Activated T-cell treated with anti-CD3 and anti-CD28 coated beads for 24 hours (primary cell): ENCODE measurements at places on chromosomes 12 and 14.

DNA sequence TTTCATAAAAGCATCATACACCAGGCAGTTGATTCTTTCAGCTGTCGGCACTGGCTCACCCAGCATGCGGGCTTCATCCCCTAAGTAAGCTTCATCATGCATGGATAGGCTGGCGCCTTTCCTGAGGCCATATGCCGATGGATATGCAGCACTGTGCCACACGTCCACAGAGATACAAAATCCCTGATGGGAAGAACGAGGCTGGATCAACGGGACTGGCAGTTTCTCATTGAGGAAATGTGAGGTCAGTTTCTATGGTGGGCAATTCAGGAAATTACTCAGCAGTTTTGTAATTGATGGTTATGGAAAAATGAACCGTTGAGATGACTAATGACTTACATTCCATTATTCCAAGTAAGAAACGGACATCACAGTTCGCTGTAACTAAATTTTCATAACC is 453.8 kb downstream of the TMEM121 start:
- no peak for DNase-seq

DNA sequence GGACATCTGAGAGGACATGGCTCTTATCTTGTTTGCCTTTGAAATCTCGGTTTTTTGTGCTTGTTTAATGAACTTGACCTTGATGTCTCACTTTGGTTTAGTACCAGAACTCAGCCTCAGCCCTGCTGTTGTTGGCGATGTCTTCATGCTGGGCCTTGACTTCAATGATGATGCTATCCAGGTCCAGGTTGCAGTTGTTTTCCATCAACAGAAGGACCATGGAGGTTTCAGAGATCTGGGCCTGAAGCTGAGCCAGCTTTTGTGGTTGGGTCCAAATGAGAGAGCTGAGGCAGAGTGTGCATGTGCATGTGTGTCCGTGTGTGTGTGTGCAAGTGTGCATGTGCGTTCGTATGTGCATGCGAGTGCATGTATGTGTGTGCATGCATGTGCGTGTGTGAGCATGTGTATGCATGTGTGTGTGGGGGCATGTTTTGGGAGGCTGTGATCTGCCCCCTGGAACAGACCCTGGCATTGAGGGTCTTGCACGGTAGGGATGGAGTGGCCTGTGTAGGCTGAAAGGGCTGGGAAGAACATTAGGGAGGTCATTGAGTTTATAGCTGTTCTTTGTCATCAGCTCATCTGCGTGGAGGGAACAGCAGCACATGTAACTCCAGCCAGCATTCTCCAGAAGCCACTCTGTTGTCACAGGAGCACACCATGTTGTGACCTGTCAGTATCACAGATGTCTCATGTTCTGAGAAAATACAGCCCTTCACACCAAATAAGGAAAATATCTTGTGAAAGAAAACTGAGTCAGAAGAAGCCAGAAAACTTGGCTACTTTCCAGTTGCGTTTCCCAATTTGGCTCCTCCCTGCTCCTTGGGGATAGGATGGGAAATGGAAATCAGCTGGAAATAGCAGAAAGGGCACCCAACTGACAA is 10.0 kb upstream of the KRT82 start:
- no peak for DNase-seq

DNA sequence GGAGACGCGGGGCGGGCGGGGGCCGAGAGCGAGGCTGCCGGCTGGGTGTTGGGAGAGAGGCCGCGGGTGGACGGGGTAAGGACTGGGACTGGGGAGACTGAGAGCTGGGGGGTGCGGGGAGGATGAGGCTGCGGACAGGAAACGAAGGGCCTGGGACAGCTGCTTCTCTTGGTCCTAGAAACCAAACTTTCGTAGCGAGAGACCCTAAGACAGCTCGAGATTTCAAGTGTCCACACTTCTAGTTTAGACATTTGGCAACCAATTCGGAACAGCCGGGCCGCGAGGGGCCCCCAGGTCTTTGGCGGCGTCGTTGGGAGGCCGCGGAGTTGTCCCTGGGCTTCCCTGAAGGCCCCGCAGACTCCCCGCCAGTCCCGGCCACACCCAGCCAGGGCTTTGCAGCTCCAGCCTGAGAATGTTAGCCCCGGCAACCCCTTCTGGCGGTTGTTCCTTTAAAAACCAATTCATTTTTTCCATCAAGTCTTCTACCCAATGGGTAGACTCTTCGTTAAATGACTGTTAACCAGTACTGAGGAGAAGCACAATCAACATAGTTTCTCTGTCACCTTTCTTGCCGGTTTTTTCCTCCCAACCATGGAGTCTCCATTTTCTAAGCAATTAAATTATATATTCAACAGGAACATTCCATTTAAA is 11.5 kb downstream of the NKX2-1 start:
- DNase-seq = no peak

- no peak for DNase-seq
Observed at GRCh38 chr12:29752121-29752520, 31.6 kb downstream of the TMTC1 start.

GRCh38 chr14:76346391-76347160 is 29.4 kb upstream of the ESRRB start:
- no peak for DNase-seq

GRCh38 chr14:75142494-75142893 is 15.6 kb upstream of the NEK9 start:
- DNase-seq = no peak

GRCh38 chr14:29310757-29311156 is 544.2 kb downstream of the FOXG1 start:
- DNase-seq = no peak

DNA sequence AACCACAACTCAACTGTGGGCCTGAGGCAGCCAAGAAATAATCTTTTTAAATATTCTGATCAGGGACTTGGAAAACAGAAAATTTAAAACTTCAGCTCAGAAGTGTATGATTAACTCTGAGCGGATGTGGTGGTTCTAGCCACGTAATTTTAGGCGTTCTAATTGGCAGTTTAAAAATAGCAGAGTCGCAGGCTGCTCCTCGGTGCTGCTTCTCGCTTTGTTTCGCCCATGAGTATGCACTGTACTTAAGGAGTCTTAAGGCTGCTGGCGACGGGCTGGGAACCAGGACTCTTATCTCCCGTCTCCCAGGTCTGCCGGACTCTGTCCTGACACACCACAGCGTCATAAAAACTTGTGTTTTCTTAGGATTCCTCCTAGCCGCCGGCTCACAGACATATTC is 113.4 kb upstream of the PELI2 start:
- DNase-seq = peak; percentile 18

DNA sequence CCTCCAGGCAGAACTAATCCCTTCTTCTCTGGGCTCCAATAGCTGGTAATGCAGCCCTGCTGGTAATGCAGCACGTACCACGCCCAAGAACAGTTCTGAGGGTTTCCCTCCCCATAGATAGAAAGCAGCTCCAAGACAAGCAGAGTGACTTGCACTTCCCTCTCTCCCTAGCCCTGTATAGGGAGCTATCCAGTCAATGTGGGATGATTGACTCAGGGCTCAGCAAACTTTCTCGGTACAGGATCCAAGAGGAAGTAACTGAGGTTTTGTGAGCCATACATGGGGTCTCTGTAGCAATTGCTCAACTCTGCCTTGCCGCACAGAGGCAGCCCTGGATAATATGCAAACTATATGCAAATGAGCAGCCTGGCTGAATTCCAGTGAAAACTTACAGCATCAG is 15.5 kb upstream of the FKBP4 start:
- no peak for DNase-seq

DNA sequence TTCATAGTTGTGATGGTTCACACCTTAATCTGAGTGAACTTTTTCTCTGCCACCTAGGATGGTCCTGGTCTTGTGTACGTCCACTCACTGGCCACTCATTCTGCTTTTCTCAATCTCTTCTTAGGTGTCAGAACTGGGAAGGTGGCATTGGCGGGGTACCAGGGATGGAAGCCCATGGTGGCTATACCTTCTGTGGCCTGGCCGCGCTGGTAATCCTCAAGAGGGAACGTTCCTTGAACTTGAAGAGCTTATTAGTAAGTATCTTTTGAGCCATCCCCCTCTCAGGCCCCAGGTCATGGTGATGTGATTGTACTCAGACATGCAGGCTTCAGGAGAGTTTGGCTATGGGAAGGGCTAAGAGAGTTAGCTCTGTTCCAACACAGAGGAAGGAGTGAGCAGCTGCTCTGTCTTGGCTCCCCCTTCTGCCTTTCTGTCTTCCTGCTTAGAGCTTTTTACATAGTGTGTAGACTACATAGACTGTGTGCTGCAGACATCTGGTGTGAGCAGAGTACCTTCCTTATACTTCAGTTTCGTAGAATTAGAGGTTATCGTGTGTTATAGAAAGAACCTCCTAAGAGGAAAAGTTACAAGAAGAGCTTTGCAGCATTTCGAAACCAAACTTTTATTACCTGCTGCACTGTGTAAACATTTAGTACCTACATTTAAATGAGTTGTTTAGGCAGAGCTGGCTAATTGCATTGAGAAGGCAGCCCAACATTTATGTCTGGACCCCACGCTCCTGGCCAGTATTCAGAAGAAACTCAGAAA is 54.2 kb downstream of the FNTB start:
- DNase-seq = no peak

GRCh38 chr12:53652366-53652765 is 23.5 kb downstream of the ATP5MC2 start:
- DNase-seq = no peak

- no peak for DNase-seq
Observed at GRCh38 chr14:72503271-72503670, 390.6 kb downstream of the DPF3 start.

DNA sequence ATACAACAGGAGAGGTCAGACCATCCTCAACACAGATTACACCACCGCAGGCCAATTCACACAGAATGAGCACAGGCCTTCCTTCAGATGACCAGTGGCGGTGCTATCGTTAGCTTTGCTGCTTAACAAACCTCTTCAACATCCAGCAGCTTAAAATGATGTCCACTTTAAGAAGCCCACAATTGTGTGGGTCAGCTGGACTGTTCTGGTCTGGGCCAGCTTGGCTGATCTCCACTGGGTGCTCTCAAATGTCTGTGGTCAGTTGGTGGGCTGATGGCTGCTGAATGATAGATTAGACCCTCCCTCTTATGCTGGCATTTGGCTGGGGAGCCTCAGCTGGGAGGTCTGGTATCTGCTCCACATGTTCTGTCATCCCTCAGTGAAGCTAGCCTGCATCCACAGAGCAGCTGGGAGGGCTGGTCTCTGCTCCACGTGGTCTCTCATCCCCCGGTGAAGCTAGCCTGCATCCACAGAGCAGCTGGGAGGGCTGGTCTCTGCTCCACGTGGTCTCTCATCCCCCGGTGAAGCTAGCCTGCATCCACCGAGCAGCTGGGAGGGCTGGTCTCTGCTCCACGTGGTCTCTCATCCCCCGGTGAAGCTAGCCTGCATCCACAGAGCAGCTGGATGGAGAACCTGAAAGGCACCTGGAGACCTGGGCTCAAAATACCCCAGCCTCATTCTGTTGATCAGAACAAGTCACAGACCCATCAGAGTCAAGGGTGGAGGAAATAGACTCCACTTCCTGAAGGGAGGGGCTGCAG is 203.6 kb upstream of the DIO3 start:
- DNase-seq = no peak

- DNase-seq = no peak
Observed at GRCh38 chr14:24416254-24416931, 13.1 kb downstream of the CBLN3 start.

GRCh38 chr14:95428557-95428956 is 87.9 kb downstream of the SYNE3 start:
- DNase-seq = no peak

GRCh38 chr14:24692382-24693352 is 58.7 kb upstream of the GZMB start:
- peak; percentile 39 for DNase-seq

DNA sequence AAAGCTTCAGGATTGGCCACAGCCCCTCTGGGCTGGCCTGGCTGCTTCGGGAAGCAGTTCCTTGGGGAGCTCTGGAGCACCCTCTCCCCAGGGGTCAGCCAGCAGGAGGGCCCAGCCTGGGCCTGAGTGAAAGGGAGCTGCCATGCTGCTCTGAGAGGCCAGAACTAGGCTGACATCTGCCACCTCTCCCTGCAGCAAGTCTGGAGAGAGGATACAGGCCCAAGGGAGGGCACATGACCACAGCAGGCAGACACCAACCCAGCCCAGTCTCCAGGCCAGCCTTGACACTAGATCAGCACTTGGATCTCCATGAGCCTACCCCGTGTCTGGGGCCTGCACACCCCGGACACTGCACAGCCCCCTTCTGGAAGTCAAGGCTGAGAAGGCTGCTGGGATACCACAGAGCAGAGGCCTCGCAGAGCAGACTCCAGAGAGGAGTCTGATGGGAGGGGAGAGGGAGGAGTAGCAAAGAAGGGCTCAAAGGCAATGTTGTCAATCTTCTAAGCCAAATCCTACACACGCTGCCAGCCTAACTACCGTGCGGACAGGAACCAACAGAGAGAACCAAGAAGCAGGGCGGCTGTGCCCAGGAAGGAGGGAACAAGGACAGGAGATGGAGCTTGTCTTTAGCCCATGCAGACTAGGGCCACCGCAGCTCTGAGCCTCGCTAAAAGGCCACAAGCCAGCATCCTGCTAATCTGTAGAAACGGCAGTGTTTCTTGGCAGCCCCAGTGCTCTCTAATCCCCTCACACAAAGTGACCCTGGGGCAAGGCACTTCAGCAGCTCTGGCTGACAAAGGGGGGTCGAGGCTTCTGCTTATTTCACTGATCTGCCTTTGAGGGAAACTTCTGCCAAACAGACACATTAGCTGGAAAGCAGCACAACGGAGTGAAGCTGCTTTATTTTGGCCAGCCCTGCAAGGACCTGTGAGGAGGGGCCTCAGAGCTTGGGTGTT is 12.9 kb downstream of the COL2A1 start:
- DNase-seq = no peak

DNA sequence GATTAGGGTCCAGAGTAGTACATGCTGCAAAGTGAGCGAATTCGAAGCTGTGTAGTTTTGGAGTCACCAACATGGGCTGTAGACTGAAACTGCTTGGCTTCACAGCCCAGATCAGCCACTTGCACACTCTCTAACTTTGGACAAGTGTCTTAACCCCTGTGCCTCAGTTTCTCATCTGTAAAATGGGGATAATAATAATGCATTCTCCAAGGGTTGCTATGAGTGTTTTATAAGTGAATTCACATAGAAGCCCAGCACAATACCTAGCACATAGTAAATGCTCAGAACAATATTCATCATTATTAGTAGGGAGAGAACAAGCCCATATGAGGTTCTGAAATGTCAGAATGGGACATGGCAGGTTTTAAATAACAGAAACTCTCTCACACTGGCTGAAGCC is 10.4 kb downstream of the WSCD2 start:
- no peak for DNase-seq

DNA sequence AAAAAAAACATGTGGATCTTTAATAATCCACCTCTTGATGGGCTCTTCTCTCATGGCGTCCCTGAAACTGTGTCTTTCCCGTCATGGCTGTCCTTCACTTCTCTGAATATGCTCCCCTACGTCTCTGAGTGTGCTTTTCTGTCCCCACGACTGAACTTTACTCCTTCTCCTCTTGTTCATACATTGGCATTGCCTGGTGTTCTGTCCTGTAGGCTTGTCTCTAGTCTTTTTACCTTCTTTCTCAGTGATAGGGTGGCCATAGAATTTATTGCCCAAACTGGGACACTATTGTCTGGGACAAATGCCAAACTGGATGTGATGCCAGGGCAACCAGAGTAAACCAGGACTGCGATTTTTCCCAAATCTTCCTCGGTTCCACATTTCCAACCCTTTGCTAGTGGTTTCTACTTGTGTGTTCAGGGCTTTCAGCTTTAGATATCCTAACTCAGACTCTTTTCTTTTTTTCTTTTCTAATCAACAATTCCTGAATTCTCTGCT is 202.2 kb downstream of the ATP23 start:
- DNase-seq = no peak
